Panc1 (cell line): ENCODE measurements at places on chromosomes 7 and 10. TPM values are rescaled to one million over a fixed set of nuclear protein-coding genes. Genes with fewer than 3 reads are reported as not detected.

Gene OR2A25
- not detected for total RNA-seq

Gene ACSM6
- total RNA-seq: not detected

Gene C7orf57
- total RNA-seq: 3.2 TPM

Gene CTNNA3
- total RNA-seq: 0.85 TPM

Gene KLF14
- 0.39 TPM for total RNA-seq

Gene CDK5
- total RNA-seq: 25.6 TPM

Gene SLC12A9
- total RNA-seq: 31.1 TPM

Gene CAV1
- 496 TPM for total RNA-seq
